ENCODE measurements at places on chromosomes 1 and 21.

GRCh38 chr1:241813768-241814320 lies 34.2 kb upstream of the EXO1 start:
- no peak for DNase-seq

DNA sequence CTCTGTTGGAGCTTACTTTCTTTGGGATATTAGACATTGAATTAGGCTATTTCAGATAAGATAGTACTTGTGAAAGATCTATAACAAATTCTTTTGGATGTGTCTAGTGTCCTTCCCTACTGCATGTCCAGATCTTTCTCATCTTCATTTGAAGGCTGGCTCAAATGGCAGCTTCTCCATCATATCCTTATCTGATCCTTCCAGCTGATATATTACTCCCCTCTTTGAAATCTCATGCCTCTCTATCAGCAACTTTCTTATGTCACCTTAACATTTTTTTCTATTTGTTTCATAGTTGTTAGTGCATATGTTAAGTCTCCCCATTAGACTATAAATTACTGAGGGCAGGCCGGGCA lies 17.5 kb downstream of the CAP1 start:
- DNase-seq: no peak

GRCh38 chr1:59025898-59026426 lies 242.1 kb upstream of the JUN start:
- no peak for DNase-seq

GRCh38 chr1:113834716-113835115 lies 22.4 kb upstream of the RSBN1 start:
- DNase-seq: no peak

- DNase-seq: no peak
Measured at GRCh38 chr1:204292740-204293139, 67.0 kb downstream of the PLEKHA6 start.

DNA sequence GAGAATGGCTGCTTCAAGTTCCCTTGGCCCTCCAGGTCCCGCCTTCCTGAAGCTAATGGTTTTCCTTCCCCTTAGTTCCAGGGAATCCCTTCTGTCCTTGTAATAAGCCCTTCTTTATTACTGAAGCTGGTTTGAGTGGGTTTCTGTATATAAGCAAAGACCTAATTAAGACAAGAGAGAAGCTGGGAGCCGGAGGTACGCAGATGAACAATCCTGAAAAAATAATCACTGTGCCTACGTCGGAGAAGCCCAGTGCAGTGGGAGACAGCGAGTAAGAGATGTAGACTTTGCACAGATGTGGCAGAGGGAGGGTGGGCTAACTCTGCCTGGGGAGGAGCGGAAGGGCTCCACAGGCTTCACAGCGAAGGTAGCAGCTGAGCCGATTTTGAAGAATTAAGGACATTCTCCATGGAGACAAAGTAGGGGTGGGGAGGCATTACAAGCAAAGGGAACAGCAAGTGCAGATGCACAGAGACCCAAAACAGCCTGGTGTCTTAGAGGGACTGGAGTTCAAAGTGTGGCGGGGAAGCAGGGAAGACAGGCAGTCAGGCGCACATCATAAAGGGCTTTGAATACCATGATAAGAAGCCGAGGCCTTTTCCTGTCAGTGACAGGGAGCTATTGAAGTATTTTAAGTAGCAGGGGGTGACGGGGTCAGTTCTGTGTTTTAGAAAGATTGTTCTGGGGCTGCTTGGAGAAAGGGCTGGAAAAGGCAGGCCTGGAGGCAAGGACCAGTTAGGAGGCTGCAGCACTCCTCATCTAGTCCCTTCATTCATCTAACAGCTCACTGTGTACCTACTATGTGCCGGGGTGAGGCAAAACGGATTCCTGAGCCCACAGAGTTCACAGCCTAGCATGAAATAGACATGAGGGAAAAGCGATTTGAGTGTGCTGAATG lies 6.5 kb downstream of the RIMS3 start:
- DNase-seq: no peak

GRCh38 chr1:198088360-198089071 lies 68.3 kb upstream of the NEK7 start:
- DNase-seq: no peak

DNA sequence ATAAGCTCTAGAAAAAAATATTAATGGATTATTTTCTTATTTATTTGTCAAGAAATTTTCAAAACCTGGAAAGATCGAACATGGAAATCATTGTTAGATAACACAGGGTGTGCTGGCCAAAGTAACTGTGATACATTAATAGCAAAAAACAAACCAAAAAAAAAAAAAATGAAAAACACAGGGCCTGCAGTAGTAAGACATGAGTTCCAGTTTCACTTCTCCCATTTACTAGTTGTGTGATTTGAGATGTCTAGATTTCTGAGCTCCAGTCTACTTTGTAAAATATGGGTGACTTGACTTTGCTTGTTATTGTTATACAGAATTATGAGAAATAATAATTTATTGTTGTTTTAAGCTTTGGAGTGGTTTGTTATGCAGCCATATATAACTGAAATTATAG lies 13.6 kb downstream of the FAM177B start:
- no peak for DNase-seq

DNA sequence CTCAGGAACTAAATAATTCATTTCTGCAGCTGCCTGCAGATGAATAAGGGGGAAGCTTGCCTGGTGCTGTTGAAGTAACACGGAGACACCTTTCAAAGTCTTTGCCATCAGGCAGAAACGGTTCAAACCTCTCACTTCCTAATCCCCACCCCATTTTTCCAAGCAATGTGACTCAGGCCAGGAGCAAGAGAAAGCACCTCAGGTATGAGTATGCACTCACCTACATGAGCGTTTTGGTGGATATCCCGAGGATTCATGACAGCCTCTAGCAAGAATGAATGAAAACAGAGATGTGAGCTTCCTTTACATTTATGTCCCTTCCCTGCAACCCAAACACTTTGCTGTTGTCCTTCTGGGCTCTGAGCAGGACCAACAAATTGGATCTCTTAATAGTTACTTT lies 63.4 kb upstream of the LAX1 start:
- no peak for DNase-seq

- no peak for DNase-seq
Measured at GRCh38 chr1:152926091-152926490, 17.7 kb downstream of the IVL start.

DNA sequence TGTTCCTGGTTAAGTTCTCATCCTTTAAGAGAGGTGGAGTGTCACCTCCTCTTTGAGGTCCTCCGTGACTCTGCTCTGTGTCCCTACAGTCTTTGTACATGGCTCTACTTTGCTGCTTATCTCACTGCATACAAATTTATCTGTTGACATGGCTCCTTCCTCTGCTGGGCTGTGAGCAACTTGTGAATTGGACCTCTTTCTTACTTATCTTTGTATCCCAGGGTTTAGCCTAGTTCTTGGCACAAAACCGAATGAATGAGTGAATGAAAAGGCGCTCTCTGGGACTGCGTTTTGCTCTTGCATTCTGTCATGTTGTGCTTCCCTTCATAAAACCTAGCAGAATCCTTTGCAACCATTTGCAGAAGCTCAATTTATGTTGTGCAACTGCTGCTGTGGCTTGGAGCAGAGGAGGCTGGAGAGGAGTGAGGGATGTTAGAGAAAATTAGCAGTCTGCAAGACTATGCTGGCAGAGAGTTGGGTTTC lies 12.4 kb downstream of the SLC26A9 start:
- DNase-seq: no peak

DNA sequence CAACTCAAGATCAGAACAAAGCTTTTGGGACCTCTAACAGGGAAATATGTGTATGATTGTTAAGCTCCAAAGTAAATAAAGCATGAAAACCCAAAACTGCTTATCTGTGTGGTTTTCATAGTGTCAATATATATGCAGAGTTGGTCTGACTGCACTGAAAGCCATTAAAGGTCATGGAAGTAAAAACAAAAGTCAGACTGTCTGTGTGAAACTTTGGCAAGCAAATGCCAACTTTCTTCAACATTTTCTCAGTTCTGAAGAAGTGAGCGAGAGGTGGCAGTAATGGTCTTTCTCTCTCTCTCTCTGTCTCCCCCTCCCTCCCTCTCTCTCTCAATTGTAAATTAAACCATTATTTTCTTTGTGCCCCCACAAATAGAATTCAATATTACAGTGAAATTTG lies 100.1 kb upstream of the S1PR1 start:
- DNase-seq: no peak

All from stimulated activated CD8-positive, alpha-beta memory T cell treated with anti-CD3 and anti-CD28 coated beads, Interleukin-7, amount 100 ng/mL, for 1 hour (primary cell).